ENCODE measurements at places on chromosomes 11 and 22.
A peak's percentile ranks its signal among the peaks of the same experiment; 100 is the strongest.

DNA sequence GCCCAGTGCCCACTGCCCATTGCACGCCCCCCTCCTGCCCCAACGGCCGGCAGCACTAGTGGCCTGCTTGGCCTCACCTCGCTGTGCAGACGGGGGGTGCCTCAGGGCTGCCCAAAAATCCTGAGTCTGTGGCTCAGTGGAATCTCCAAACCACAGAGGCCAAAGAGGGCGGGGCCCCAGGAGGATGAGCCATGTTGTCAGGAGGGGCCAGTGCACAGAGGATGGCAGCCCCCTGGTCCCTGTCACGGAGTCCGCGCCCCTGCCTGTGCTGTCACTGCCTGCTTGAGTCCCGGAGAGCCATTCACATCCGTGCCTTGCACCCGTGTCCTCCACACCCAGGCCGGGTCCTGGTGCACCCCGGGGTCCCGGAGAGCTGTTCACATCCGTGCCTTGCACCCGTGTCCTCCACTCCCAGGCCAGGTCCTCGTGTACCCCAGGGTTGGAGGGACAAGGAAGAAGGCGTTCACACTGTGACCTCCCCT lies 36.4 kb upstream of the MUC5AC start:
- DNase-seq: no peak

DNA sequence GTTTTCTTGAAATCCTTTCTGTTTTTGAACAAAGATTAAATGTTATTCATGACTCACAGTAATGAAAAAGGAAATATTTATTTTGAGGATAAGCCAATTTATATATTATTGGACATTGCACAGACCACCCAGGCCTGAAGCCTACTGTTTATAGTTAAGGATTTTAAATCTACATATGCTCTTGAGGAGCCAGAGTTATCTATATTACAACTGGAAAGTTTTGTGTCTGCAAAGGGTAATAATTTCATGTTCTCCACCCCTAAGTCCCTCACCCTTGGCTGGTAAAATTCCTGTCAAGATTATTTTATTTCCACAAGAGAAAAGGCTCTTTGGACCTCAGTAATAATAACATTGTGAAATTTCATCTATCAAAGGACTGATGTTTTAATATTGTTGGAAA lies 228.2 kb downstream of the TMEM135 start:
- DNase-seq: no peak

DNA sequence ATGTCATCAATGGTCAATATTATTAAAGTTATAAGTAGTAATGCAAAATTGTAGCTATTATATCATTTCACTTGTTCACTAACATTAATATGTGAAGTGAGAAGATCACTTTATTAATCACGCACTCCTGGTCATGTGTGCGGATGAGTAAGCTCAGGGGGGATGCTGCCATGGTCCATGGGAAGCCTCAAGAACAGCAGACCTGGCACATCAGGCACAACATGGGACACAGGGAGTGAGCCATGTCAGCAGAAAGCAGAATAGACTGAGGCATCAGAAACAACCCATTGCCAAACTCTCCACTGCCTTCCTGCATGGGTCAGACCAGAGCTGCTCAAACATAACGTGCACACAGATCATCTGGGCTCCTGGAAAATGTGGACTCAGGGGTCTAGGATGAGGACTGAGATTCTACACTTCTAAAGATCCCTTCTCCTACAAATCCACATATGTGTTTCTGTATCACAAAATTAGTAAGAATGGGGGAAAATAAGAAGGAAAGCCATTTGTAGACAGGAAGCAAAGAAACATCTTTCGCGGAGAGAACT lies 63.8 kb upstream of the VPREB1 start:
- DNase-seq: no peak

DNA sequence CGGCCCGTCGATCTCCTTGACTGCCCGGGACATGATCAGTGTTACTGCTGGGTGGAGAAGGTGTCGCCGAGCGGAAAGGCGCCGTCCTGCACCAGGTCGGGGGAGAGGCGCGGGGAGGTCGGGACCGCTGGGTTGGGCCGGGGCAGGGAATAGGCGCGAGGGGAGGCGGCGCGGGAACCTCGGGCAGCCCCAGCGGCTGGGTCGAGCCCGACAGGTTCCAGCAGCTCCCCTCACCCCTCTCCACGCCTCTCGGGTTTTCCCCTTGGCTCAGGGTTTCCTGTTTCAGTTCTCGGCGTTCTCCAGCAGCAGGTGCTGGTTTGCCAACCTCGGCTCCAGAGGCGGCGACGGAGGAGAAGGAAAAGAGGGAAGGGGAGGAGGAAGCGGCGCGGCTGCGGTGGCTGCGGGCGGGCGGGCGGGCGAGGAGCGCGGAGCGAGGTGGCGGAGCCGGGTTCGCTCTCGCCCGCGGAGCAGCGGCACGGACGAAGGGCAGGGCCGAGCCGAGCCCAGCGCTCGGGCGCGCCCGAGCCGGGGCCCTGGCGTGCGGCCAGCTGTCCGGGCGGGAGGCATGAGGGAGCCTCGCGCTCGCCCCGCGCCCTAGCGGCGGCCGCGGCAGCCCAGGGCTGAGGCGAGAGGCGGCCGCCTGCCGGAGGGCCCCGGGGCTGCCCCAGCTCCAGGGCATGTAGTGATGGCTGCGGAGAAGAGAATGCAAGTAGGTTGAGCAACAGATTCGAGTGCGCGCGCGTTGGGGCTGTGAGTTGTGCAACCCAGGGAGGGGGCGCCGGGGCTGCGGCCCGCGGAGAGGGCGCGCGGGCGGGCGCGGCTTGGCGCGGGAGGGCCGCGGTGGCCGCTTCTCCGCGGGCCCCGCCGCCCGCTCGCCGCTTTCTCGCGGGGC lies at the start of gene ZC3H12C:
ZC3H12C (plus strand) TSS at position 878 of the 892 bp plus-strand sequence. CDS start 20 bp downstream, outside the sequence.
- DNase-seq: peak; percentile 87

GRCh38 chr11:81059356-81059755 lies 1618.5 kb upstream of the TENM4 start:
- no peak for DNase-seq

- no peak for DNase-seq
These were observed 324.3 kb downstream of the DYNC2H1 start for GRCh38 chr11:103433386-103434072.

- DNase-seq: no peak
These were observed 8.5 kb downstream of the SERHL2 start for GRCh38 chr22:42562279-42562678.

DNA sequence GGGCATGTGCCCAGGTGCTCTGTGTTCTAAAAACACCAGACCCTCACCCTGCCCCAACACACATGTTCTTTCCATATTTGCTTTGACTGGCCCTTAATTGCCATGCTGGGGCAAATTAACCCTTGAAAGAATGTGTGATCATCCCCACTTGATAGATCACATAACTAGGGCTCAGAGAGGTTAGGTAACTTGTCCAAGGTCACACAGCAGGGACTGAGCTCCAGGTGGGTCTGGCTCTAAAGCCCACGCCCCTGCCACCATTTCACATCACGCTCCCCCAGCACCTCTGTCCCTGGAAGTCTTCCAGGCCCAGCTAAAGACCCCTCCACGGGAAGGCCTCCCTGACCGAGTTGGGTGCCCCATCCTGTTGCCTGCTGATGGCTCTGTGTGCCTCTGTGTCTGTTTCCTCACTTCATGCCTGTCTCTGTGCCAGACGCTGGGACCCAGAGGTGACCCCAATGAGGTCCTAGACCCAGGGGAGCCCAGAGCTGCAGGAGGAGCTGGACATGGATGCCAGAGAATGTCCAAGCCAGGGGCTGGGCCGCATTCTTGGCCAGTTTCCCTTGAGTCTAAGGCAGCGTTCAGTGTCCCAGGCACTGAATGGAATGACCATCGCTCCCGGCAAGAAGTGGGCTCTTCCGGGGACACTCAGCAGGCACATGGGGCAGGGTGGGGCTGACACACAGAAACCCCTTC lies 79.7 kb downstream of the MYO7A start:
- no peak for DNase-seq

GRCh38 chr22:46639843-46640242 lies 19.7 kb downstream of the GRAMD4 start:
- no peak for DNase-seq

DNA sequence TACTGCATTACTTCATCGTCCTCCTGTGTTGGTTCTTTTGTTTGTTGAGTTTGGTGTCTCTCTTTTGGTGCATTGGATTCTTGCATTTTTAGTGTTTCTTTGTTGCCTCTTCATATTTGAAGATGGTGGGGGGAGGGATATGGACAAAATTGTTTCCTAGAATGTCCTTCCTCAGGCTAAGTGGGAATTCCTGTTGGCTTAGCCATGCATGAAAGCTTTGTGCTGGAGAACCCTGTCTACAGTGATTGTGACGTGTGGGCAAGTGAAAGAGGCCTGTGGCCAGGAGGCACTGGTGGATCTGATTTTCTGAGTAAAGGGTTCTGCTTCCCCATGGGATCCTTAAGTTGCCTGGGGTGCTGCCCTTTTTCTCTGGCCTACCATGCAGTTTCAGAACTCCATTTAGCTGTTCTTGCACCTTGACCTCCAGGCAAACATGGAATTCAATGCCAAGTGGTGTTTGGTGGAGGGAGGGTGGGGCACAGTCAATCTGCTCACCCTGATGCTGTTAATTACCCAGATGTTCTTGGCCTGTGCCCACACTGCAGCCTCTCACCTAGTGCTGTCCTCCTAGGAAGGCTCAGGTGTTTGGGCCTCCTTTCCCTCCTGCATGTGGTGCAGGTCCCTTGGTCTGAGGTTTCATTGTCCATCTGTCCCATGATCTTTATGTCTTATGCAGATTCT lies 46.3 kb upstream of the SLC22A12 start:
- no peak for DNase-seq
